Mesothelial cell of epicardium (in vitro differentiated cells): ENCODE measurements at places on chromosomes 2 and 18. TPM values are rescaled to one million over a fixed set of nuclear protein-coding genes. Genes with fewer than 3 reads are reported as not detected.

The CDH2 gene
- total RNA-seq: 44.9 to 46.6 TPM (median 45.0 TPM) in 3 replicates

The HOXD10 gene
- 3.2 to 4.1 TPM (median 3.9 TPM) in 3 replicates for total RNA-seq

DNA sequence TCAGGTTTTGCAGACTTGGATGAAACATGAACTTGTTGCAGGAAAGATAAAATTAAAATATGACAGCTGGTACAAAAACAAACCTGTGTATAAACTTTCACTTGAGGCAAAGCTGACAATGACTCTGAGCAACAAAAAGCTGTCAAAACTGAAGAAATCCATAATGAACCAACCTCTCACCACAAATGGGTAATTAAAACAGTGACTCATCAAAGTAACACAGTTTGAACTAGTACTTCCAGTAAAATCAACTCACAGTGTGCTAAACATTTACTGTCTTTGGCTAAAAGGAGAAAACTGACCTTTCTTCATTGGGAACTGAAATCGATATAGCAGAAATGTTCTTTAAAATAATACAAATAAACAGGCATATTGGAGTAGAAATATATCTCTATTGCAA, 209.7 kb downstream of the WDPCP start:
- no peak overlapping the region for H3K27ac ChIP-seq
- no peaks in the 10 kb centered on the region for H3K27me3 ChIP-seq
- DNase-seq: no peak
- H3K4me3 ChIP-seq: no peak overlapping the region
- H3K36me3 ChIP-seq: peaks cover 3% of the 10 kb centered on the region

DNA sequence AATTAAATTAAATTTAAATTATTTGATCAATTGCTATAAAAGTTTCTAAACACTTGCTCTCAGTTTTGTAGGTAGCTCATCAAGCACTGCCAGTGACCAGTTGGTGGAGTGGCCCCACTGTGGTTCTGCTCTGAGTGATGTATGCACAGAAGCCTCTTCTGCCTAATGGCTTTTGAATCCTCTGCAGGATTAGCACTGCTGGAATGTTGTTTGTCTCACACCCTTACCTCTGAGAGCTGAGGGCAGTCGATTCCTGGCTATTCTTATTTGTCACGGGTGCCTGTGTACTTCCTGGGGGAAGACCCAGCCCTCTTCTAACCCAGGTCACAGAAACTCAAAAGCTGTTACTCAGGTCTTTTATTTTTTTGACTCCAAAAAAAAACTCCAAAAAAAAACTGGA, 9.5 kb downstream of the CAPN14 start:
- no peak overlapping the region for H3K4me3 ChIP-seq
- no peak overlapping the region for H3K27ac ChIP-seq
- H3K27me3 ChIP-seq: peaks cover 4% of the 10 kb centered on the region
- H3K36me3 ChIP-seq: no peaks in the 10 kb centered on the region
- H3K4me1 ChIP-seq: peaks cover 25% of the 10 kb centered on the region

- H3K27me3 ChIP-seq: no peaks in the 10 kb centered on the region
- H3K27ac ChIP-seq: no peak overlapping the region
- no peak for DNase-seq
- H3K36me3 ChIP-seq: no peaks in the 10 kb centered on the region
These were observed 194.7 kb upstream of the HS6ST1 start for GRCh38 chr2:128513116-128513960.

GRCh38 chr2:113964436-113964835, 74.5 kb downstream of the ACTR3 start:
- H3K27ac ChIP-seq: no peak overlapping the region
- no peak for DNase-seq
- no peaks in the 10 kb centered on the region for H3K27me3 ChIP-seq
- peaks cover 14% of the 10 kb centered on the region for H3K4me1 ChIP-seq

DNA sequence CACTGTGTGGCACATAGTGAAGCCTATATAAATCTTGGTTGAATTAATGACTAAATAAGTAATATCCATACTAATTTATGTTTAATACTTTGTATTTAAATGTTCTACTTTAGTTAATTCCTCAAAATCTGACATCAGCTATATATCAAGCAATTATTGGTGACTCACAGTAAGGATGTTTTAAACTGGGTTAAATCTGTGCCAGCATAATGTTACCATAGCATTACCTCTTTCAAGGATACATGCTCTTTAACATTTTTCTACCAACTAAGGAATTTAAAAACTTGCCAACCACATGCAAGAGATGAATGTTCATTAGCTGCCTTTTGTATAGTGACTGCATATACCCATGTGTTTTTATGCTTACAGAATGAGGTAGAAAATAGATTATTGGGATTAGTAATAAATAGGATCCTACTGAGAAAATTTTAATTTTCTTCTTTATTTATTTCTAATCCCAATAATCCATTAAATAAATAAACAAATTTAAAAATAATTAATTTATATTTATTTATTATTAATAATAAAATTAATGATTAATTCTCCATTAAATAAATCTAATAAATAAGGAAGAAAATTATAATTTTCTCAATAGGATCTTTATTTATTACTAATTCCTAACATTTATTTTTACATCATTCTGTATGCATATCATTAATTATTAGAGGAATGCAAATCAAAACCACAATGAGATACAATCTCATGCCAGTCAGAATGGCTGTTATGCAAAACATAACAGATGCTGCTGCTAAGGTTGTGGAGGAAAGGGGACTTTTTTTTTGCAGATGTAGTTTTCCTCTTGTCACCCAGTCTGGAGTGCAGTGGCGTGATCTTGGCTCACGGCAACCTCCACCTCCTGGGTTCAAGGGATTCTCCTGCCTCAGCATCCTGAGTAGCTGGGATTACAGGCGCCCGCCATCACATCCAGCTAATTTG, 410.7 kb upstream of the DSEL start:
- DNase-seq: no peak
- no peak overlapping the region for H3K27ac ChIP-seq
- no peaks in the 10 kb centered on the region for H3K27me3 ChIP-seq
- peaks cover 15% of the 10 kb centered on the region for H3K4me1 ChIP-seq
- H3K36me3 ChIP-seq: no peaks in the 10 kb centered on the region

DNA sequence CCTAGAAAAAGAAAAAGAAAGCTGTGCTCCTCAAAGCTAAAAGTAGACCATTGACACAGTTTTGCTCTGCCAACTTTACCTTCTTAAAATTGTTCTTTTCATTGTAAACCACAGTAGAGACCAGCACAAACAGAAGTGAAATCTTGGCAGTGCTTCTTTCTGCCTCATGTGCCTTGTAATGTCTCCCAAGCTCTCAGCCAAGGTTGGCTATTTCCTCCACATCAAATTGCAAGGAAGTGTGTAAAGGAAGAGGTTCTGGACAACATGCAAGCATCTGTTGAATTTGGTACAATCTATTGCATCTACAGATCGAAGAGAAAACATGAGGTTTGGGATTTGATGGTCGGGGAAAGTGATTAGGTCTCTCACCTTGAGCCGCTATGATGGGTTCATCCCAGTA, 83.3 kb upstream of the PNPT1 start:
- H3K27me3 ChIP-seq: no peaks in the 10 kb centered on the region
- peaks cover 4% of the 10 kb centered on the region for H3K36me3 ChIP-seq
- no peak overlapping the region for H3K4me3 ChIP-seq

GRCh38 chr2:241235859-241236593, 47.5 kb downstream of the ANO7 start:
- H3K4me3 ChIP-seq: no peak overlapping the region
- no peaks in the 10 kb centered on the region for H3K4me1 ChIP-seq
- no peak overlapping the region for H3K27ac ChIP-seq
- H3K36me3 ChIP-seq: peaks cover 67% of the 10 kb centered on the region

GRCh38 chr2:43384143-43384542, 157.7 kb upstream of the ZFP36L2 start:
- H3K36me3 ChIP-seq: peaks cover 1% of the 10 kb centered on the region
- no peak overlapping the region for H3K4me3 ChIP-seq
- no peak overlapping the region for H3K27ac ChIP-seq

DNA sequence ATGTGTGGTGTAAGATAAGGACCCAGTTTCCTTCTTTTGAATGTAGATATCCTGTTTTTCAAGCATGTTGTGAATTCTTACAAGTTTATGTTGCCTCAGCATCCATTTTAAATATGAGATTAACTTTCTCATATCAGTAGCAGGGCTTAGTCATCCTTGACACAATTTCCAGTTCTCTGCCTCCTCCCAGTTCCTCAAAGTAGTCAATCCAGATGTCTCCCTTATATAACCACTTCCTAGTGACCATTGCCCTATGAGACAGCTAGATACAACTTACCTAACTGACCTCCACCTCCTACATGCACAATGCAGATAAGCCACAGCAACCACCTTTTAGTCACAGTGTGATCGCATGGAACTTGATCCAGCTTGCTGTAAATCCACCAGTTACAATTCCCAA, 269.2 kb upstream of the ZNF521 start:
- no peaks in the 10 kb centered on the region for H3K4me1 ChIP-seq
- no peak overlapping the region for H3K4me3 ChIP-seq
- peaks cover 5% of the 10 kb centered on the region for H3K36me3 ChIP-seq
- H3K27ac ChIP-seq: no peak overlapping the region

- no peak for DNase-seq
- no peak overlapping the region for H3K4me3 ChIP-seq
- peaks cover 2% of the 10 kb centered on the region for H3K36me3 ChIP-seq
- no peak overlapping the region for H3K27ac ChIP-seq
These were observed 129.2 kb upstream of the ERBB4 start for GRCh38 chr2:212667751-212668316.

DNA sequence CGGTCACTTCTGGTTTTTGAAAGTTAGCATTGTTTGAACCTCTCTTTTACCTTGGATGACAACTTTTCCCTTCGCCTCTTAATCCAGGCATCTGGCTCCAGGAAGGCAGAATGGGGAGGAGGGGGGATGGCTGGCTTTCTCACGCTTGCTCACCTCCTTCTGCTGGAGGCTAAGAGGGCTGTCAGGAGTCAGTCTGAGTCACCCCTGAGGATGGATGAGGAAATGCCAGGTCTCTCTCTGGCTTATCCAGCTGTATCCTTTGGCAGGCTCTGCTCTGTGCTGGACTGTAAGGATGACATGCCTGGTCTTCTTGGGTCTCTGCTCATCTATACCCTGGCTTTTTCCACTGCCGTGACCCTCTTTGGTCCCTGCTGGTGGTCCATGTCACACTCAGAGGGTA, 142.9 kb upstream of the GYPC start:
- no peak overlapping the region for H3K4me3 ChIP-seq
- DNase-seq: no peak
- H3K27ac ChIP-seq: no peak overlapping the region
- peaks cover 3% of the 10 kb centered on the region for H3K27me3 ChIP-seq
- no peaks in the 10 kb centered on the region for H3K36me3 ChIP-seq

DNA sequence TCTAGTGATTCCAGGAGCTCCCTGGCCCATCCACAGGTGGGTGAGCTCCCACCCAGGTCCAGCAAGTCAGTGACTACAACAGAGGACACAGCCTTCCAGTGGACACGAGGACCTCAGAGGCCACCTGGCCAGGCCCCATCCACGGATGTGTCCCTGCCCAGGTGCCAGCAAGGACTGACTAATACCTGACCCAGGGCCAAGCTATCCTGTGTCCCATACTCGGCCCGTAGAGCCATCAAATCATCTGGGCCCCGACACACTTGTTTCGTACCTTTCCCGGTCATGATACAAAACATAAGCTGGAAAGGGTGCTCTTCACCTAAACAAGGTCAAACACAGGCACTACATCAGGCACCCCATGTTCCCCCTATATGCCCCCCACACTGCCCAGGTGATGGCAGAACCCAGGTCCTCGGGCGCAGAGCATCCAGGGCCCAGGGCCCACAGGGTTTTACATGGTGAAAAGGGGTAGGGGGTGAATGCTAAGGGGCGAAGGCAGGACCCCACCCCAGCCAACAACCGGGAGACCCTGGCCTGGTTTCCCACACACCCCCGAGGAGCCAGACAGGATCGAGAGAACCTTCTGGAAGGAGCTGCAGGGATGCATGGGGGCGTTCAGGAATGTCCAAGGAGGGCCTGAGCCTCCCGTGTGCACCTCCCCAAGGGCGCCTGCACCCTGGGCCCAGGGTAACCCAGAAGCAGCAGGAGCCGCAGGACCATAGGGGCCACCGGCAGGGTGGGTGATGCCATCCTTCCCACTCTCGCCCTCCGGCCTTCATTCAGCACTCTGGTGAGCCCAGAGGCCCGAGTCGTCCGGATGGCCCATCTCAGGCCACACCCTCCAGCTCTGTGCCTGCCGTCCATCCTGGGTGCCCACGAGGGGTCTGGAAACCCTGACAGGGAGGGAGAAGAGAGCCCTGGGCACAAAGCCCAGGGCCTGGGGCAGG, 94.3 kb downstream of the HDAC4 start:
- peak; percentile 15 for DNase-seq
- peaks cover 53% of the 10 kb centered on the region for H3K4me1 ChIP-seq
- H3K27ac ChIP-seq: peak overlapping the region; percentile 2
- no peaks in the 10 kb centered on the region for H3K27me3 ChIP-seq
- no peaks in the 10 kb centered on the region for H3K36me3 ChIP-seq

The CHRNG gene
- 0.11 TPM in 1 of 3 replicates, not detected in the others for total RNA-seq

The CCDC88A gene
- total RNA-seq: 48.6 to 60.1 TPM (median 51.9 TPM) in 3 replicates

The GPR35 gene
- 5.4 to 6.0 TPM (median 6.0 TPM) in 3 replicates for total RNA-seq

DNA sequence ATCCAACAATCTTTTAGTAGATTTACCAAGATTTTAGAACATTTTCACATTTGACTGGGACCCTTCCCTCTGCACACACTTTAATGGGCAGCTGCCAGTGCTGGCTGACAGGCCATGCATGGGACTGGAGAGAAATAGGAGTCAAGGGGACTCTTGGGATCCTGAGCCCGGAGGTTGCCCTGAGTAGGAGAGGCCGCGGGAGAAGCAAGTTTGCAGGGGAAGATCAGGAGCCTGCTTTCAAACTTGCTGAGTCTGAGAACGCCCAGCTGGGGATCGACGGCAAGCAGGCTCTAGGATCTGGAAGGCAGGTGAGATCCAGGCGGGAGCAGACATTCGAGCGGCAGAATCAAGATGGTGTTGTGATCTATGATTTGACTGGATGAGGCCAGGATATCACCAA, 186.1 kb downstream of the HDAC4 start:
- DNase-seq: no peak
- no peaks in the 10 kb centered on the region for H3K36me3 ChIP-seq
- H3K27me3 ChIP-seq: no peaks in the 10 kb centered on the region
- H3K27ac ChIP-seq: no peak overlapping the region

DNA sequence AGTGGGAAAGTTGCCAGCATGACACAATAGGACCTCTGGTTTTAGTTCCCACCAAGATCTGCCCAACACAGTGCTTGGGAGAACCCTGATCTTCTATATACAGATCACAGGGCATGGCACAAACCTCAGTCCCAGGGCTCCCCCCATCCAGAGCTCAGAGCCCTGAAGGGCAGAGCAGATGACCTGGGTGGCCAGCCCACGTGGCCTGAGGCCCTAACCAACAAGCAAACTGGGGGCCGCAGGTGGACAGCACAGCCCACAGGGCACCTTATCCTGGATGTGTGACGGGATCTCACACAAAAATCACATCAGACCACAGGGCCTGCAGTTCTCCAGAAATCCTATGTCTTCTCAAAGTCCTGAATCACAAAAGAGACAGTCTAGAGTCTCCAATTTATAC, 34.7 kb downstream of the CRACDL start:
- no peaks in the 10 kb centered on the region for H3K36me3 ChIP-seq
- H3K27ac ChIP-seq: no peak overlapping the region
- no peaks in the 10 kb centered on the region for H3K4me1 ChIP-seq

- H3K36me3 ChIP-seq: peaks cover 5% of the 10 kb centered on the region
- peaks cover 18% of the 10 kb centered on the region for H3K4me1 ChIP-seq
- no peaks in the 10 kb centered on the region for H3K27me3 ChIP-seq
- H3K27ac ChIP-seq: no peak overlapping the region
- H3K4me3 ChIP-seq: no peak overlapping the region
These were observed 152.1 kb upstream of the ID2 start for GRCh38 chr2:8529706-8530277.

The CYS1 gene
- 1.3 to 1.4 TPM (median 1.3 TPM) in 3 replicates for total RNA-seq
